ENCODE measurements at places on chromosomes 5 and 9. TPM values are rescaled to one million over a fixed set of nuclear protein-coding genes. Genes with fewer than 3 reads are reported as not detected.

The FSD1L gene
- total RNA-seq, result 9.8 TPM

The OLFML2A gene
- total RNA-seq, result 2.9 TPM

The TAF11L10 gene
- total RNA-seq, result 1.4 TPM

The SPINK4 gene
- total RNA-seq, result not detected

The GRXCR2 gene
- total RNA-seq, result not detected

The PCDHB12 gene
- 5.1 TPM for total RNA-seq

The PLPP7 gene
- total RNA-seq, result not detected

DNA sequence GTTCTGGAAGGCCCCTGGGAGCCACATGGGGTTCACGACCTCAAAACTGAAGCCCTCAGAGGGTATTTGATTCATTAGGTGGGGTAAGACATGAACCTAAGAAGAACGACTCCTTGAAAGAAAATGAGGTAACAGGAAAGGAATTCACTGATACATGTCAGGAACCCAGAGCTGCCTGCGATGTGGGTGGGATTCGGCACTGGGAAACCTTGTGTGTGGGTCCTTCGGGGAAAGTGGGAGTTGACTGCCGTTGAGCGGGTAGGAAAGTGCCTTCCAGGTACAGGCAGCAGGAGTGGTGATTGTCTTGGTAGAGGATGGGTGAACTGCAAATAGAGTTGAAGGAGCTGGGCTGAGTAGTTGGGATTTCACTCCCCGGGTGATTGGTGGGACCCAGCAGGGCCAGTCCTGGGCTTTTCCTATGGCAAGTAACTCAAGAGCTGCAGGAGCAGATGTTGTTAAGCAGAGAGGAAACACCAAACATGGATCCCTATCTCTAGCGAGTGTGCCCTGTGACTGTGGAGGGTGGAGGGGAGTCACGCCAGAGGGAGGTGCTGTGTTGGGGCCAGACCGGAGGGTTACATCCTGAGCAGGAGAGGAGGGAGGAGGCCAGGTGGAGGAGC lies 30.8 kb downstream of the ANKRD33B start:
- no peak for DNase-seq

DNA sequence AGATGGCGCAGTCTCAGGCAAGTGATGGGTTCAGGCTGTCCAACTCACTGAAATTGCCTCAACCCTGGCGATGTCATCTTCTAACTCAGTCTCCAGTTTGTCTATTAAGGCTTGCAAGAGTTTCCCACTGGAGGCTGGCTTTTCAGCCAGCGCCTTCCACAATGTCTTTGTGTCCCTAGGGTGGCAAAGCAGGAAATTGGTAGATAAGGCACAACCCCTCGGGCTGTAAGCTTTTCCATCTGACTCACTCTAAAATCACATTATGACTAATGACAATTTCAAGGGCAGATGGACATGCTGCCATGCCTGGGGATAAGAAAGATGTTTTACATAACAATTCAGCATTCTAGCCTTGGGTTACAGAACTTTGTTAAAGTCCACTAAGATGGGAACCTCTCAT lies 61.9 kb downstream of the MROH2B start:
- DNase-seq, result peak; percentile 88

DNA sequence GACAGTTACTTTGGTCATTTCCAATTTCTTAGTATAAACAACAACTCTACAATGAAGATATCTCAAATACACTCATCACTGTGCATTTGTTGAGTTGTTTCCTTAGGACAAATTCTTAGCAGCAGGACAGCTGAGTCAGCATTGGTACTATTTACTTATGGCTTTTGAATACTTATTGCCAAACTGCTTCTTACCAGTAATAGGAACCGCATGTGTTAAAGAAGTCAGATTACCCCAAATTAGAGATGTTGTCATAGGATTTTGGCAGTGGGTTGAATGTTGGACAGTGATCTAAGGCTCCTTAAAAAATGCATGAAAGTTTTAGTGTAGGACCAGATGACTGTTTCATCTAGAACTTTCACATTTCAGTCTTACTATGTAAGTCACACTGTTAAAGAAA lies 280.1 kb upstream of the DMRT1 start:
- DNase-seq, result no peak

DNA sequence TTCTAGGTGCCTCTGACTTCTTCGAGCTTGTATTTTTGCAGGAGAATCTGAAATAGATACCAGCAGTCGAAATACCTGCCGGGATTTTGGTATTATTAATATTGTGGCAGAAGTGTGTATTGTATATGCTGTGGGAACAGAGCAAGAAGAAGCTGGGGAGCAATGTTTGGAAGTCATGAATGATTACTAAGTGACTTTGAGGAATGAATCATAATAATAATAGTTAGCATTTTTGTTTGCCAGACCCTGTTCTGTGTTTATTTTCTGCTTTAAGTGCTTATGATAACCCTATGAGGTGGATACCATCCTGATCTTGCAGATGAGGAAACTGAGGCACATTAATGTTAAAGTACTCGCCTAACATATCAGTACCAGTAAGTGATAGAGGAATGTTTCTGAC lies 32.4 kb downstream of the RAB24 start:
- DNase-seq, result no peak

- no peak for DNase-seq
These were observed 14.2 kb upstream of the PHYKPL start for GRCh38 chr5:178246624-178247279.

- no peak for DNase-seq
These were observed 209.6 kb downstream of the SEMA6A start for GRCh38 chr5:116365006-116365496.

DNA sequence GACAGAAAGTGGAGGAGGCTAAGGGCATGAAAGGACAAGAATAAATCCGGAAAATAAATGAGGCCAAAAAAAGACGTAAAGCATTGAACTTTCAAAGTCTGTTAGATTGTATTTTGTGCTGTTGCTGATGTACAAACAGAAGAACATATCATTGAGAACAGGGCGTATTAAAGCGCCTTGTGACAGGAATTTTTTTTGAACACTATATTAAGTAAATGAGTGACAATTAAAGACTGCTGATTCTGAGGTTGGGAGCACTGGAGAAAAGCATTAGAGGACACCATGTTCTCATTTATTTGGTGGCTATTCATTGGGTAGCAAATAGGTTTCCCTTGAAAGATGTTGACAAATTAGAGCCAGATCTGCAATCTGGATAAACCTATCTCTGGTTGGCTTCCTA lies 137.3 kb upstream of the SGCD start:
- DNase-seq, result no peak

DNA sequence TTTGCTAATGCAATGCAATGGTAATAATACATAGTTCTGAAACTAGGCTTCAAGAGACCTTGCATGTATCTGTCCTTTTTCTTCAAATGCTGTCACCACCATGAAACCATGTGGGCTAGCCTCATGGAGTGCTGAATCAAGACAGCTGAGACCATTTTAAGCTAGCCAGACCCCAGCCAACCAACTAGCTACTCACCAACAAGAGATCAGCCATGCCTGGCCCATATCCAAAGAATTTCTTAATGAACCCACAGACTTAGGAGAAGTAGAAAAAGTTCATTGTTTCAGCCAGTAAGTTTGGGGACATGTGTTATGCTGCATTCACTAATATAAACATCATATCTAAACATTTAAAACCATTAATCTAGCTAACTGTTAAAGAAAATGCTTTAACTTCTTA lies 139.8 kb upstream of the EDIL3 start:
- DNase-seq, result no peak

- DNase-seq, result no peak
These were observed 21.2 kb downstream of the ABLIM3 start for GRCh38 chr5:149162401-149163084.

DNA sequence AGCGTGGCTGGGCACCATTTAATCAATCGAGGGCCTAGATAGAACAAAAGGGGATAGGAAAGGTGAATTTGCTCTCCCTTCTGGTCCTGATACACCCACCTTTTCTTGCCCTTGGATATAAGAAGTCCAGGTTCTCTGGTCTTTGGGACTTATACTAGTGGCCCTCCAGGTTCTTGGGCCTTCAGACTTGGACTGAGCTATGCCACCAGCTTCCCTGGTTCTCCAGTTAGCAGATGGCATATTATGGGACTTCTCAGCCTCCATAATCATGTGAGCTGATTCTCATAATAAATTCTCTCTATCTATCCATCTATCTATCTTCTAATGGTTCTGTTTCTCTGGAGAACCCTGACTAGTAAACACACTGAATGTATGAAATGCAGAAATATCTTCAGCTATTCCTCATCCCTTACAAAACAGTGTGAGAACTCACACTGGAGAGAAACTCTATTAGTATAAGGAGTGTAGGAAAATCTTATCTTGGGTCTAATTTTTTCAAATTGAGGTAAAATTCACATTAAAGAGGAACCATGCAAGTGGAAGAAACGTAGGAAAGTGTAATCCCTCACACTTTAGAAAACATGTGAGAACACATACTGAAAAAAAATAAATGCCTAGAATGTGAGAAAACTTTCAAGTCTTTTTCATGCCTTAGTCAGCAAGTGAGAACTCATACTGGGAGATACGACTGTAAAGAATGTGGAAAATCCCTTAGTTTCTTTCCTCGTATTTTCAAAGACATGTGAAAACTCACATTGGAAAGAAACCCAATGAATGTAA lies 15.5 kb downstream of the PCDHB15 start:
- DNase-seq, result peak; percentile 23

GRCh38 chr9:126703866-126704156 lies 90.1 kb downstream of the LMX1B start:
- DNase-seq, result no peak

GRCh38 chr5:142521706-142522105 lies 164.2 kb downstream of the FGF1 start:
- DNase-seq, result no peak

DNA sequence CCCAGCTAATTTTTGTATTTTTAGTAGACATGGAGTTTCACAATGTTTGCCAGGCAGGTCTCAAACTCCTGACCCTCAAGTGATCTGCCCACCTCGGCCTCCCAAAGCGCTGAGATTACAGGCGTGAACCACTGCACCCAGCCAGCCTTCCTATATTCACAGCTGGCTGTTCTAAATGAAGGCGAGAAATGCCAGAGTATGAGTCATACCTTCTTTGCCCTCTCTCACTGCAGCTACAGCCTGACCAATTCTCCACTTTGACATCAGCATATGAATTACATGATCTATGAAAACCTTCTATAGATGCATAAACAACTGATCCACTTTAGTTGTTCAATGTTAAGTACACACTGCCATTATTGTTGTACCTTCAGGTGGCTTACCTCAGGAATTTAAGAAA lies 14.5 kb downstream of the APTX start:
- DNase-seq, result no peak

DNA sequence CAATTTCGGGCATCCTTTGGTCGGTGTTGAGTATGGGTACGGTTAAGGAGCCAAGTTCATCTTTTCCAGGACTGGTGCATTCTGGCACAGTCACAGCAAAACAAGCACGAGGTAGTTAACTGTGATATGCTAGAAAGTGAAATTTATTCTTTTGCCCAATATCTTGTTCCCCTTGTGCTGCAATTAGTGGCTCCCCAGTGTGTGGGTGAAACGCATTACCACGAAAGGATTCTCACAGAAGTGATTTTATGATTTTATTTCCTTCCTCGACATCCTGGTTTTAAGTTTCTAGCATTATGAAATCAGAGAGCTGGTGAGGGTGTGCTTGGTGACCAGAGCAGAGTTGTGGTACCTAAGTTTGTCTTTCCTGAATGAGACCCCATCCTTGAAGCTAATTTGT lies 1.5 kb downstream of the FRMPD1 start:
- DNase-seq, result no peak
